Activated CD4-positive, alpha-beta T cell treated with anti-CD3 and anti-CD28 coated beads, Interleukin-2, amount 10 ng/mL, durations not matched to agents 24 days and 14 days (primary cell): ENCODE measurements at places on chromosomes 13 and 19.
A peak's percentile ranks its signal among the peaks of the same experiment; 100 is the strongest.

GRCh38 chr13:110506396-110506795 is 55.1 kb downstream of the RAB20 start:
- H3K36me3 ChIP-seq, result no peaks in the 10 kb centered on the region
- H3K27me3 ChIP-seq, result no peaks in the 10 kb centered on the region
- no peak overlapping the region for H3K27ac ChIP-seq
- no peak for DNase-seq
- H3K4me3 ChIP-seq, result no peak overlapping the region
- H3K4me1 ChIP-seq, result no peaks in the 10 kb centered on the region

DNA sequence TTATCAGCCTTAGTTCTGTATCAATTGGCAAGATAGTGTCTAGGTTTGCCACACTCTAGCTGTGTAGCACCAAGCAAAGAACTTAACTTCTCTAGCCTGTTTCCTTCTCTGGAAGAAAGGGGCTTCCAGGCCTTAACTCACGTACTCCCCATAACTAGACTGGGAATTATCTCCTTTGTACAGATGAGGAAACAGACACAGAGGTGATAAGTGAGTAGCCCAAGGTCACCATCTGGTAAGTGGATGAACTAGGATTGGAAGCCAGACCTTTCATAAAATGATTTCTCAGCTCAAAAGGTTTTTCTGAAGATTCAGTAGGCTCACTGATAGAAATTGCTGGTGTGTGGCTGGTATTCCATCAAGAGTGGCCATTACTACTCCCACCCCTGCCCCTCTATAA is 3.1 kb downstream of the ZNF428 start:
- no peak overlapping the region for H3K4me3 ChIP-seq
- peaks cover 19% of the 10 kb centered on the region for H3K4me1 ChIP-seq
- no peak for DNase-seq
- H3K36me3 ChIP-seq, result peaks cover 10% of the 10 kb centered on the region
- H3K27ac ChIP-seq, result no peak overlapping the region

DNA sequence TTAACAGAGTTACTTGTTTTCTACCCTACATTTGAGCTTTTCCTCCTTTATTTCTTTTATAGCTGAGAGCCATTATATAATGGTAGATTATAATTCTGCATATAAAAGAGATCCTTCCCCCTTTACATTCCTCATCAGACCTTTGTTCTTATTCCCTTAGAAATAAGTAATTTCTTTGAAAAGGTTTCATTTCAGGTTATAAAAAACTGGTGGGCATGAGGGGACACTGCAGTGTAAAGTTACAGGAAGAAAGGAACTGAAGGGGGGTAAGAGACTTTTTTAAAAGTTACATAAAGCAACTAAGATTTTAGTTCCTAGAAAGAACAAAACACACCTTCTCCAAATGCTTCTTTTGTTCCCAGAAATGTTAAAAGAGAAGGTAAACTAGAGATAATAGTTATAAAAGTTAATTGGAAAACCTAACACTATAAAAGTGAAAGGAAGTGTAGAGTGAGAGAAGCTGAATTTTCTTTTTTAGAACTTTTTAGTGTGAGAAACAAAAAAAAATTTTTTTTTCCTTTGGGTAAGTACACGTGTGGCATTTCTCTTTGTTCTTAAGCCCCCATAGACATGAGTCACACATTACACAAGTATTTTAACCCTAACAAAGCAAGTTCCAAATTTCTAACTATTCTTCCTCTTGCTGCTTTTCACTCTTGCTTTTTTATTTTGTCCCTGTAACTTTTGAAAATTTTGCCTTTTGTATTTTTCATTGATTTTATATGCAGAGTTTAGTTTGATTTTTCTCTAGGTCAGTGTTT is 106.4 kb upstream of the MLNR start:
- no peak for DNase-seq
- peaks cover 23% of the 10 kb centered on the region for H3K4me1 ChIP-seq
- peaks cover 31% of the 10 kb centered on the region for H3K36me3 ChIP-seq
- peak overlapping the region; percentile 34 for H3K27ac ChIP-seq
- H3K4me3 ChIP-seq, result peak overlapping the region; percentile 45
- no peaks in the 10 kb centered on the region for H3K27me3 ChIP-seq

DNA sequence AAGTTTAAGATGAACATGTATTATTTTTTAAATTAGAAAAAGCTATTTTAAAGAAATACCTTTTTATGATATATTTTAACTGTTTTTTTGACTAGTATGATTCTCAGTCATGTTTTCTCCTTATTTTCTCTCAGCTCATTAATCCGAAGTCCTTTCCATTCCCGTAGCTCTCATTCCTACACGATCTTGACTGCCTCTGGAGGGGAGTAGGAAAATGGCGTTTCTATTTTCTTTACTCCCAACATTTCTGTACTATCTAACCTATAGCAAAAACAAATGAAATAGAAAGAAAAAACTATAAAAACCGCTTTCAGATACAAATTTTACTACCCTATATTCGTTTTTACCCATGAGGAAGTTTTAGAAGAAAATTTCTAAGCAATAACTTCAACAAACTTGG is 343.8 kb downstream of the RBM26 start:
- no peak overlapping the region for H3K27ac ChIP-seq
- H3K36me3 ChIP-seq, result no peaks in the 10 kb centered on the region
- no peak for DNase-seq
- H3K27me3 ChIP-seq, result peaks cover 1% of the 10 kb centered on the region

GRCh38 chr13:26518451-26518959 is 39.0 kb upstream of the WASF3 start:
- H3K27ac ChIP-seq, result no peak overlapping the region
- H3K4me1 ChIP-seq, result no peaks in the 10 kb centered on the region
- H3K4me3 ChIP-seq, result no peak overlapping the region

GRCh38 chr19:39301021-39301420 is 4.8 kb downstream of the IFNL1 start:
- no peak overlapping the region for H3K27ac ChIP-seq
- H3K4me1 ChIP-seq, result peaks cover 19% of the 10 kb centered on the region
- peaks cover 5% of the 10 kb centered on the region for H3K27me3 ChIP-seq
- no peak overlapping the region for H3K4me3 ChIP-seq
- no peaks in the 10 kb centered on the region for H3K36me3 ChIP-seq
- no peak for DNase-seq

DNA sequence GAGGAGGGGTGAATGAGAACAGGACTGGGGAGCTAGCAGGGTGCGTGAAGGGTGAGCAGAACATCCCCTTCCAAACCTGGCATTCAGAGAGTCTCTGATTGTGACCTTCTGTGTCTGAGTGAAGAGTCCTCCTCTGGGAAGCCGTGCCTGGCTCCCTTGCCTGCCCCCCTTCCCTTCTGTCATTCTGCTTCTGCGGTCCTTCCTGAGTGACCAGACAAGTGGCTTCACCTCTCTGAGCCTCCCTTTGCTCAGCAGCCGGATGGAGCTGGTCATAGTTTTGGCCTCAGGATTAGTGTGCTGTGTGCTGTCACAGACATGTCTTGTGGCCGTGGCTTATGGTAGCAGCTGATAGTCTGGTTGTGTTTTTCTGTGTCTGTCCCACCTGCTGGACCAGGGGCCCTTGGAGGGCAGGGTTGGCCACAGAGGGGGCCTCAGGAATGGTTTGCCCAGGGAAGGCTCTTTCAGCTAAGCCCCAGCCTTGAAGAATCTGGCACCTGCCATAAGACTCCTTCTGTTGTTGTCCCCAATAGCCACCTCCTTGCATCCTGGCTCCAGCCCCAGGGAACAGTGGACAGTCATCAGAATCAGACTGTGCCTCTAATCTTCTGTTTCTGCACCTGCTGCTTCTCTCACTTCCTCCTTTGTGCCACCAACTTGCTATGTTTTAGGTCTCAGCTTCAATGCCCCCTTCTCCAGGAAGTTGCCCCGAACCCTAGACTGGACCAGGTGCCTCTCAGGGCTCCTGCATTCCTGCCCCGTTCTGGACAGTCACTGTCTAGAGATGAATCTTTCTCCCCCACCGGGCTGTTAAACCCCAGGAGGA is 5.9 kb downstream of the CLPTM1 start:
- H3K4me1 ChIP-seq, result peaks cover 29% of the 10 kb centered on the region
- peaks cover 30% of the 10 kb centered on the region for H3K36me3 ChIP-seq
- H3K27me3 ChIP-seq, result no peaks in the 10 kb centered on the region
- H3K4me3 ChIP-seq, result no peak overlapping the region
- no peak for DNase-seq

GRCh38 chr19:30630289-30631032 is 258.3 kb downstream of the ZNF536 start:
- H3K4me1 ChIP-seq, result no peaks in the 10 kb centered on the region
- H3K4me3 ChIP-seq, result no peak overlapping the region
- H3K27me3 ChIP-seq, result no peaks in the 10 kb centered on the region
- no peak for DNase-seq
- H3K27ac ChIP-seq, result no peak overlapping the region
- no peaks in the 10 kb centered on the region for H3K36me3 ChIP-seq

DNA sequence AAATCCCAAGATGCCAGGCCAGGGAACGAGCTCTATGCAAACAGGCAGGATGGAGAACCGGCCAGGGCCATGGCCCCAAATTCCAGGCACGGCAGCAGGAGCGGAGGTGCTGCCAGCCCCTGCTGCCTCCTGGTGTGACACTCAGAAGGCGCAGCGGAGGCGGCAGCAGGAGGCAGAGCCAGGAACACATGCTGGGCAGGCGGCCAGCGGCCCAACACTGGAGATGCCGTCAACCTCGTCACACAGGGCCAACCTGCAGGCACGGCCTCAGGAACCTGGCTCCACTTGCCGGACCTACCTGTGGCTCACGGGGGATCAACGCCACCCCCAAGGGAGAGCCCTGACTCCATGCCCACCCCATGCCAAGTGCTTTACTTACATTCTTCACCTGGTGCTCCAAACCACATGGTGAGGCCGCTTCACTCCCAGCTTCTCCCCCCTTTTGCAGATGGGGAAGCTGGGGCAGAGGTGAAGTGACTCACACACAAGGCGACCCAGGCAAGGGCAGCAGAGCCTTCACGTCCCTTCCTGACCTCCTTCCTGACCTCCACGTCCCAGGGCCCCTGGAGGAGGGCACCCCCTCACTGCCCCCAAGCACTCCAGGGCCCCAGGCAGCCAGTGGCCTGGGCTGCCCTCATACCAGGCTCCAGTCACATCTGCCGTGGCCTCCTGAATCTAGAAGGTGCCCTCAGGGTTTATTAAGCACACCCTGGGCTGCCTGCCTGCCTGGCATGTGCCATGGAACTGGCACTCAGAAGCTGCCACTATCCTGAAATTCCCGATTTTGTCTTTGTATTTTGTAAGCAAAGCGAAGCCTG is 43.5 kb downstream of the GGACT start:
- no peaks in the 10 kb centered on the region for H3K27me3 ChIP-seq
- no peak overlapping the region for H3K4me3 ChIP-seq
- no peak for DNase-seq
- no peak overlapping the region for H3K27ac ChIP-seq
- no peaks in the 10 kb centered on the region for H3K36me3 ChIP-seq
- H3K4me1 ChIP-seq, result peaks cover 8% of the 10 kb centered on the region

DNA sequence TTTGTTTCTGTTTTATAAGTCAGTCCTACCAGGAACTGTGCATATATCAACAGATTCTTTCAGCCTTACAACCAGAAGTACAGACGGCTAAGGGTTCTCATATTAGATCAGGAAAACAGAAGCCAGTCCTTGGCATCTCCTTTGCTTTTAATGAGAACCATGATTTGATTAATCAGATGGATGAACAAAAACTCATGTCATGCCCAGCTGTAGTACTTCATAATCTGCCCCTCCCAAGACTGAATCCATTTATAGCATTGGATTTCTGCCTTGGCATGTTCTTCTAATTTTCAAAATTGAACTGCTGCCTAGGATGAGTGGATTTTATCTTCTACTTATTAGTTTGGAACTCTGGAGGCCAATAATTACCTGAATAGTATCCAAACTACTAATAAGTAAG is 617.2 kb downstream of the SLITRK5 start:
- no peak overlapping the region for H3K4me3 ChIP-seq
- H3K36me3 ChIP-seq, result no peaks in the 10 kb centered on the region
- DNase-seq, result no peak
- no peaks in the 10 kb centered on the region for H3K4me1 ChIP-seq
- H3K27ac ChIP-seq, result no peak overlapping the region

- H3K4me1 ChIP-seq, result no peaks in the 10 kb centered on the region
- no peak overlapping the region for H3K4me3 ChIP-seq
- peaks cover 20% of the 10 kb centered on the region for H3K36me3 ChIP-seq
- H3K27ac ChIP-seq, result no peak overlapping the region
These were observed 6.2 kb downstream of the ZNF555 start for GRCh38 chr19:2847507-2847906.

DNA sequence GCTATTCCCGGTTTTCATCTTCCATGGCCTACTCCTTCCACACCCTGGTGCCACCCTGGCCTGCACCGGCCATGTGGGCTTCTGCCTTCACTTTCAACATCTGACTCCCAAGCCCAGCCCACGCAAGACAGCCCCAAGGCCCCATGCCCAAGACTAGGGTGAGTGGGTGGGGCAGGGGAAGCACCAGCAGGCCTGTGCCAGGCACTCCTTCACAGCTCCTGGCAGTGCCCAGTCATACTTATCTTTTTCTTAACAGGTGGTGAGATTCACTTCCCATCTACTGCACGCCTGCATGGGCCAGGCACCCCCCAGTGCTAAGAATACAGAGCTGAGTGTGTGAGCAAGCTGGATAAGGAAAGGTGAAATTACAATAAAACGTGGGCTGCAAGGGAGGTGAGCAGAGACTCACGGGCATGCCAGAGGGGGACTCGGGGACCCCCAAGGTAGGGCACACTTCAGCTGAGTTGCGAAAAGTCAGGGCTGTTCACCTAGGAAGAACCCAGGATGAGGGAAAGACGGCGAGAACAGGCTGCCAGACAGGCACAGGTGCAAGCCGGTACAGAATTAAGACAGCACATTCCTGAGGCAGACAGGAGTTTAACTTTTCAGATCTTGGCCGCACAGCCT is 55.7 kb downstream of the COL4A1 start:
- peak; percentile 31 for DNase-seq
- H3K27ac ChIP-seq, result no peak overlapping the region
- no peaks in the 10 kb centered on the region for H3K36me3 ChIP-seq

GRCh38 chr19:31351056-31351854 is 2.0 kb upstream of the TSHZ3 start:
- peak overlapping the region; percentile 87 for H3K27ac ChIP-seq
- peaks cover 31% of the 10 kb centered on the region for H3K4me1 ChIP-seq

- H3K36me3 ChIP-seq, result peaks cover 2% of the 10 kb centered on the region
- no peak overlapping the region for H3K27ac ChIP-seq
- DNase-seq, result no peak
- peaks cover 3% of the 10 kb centered on the region for H3K27me3 ChIP-seq
- peaks cover 20% of the 10 kb centered on the region for H3K4me1 ChIP-seq
- H3K4me3 ChIP-seq, result no peak overlapping the region
These were observed 21.5 kb downstream of the CYP4F22 start for GRCh38 chr19:15529774-15530372.

DNA sequence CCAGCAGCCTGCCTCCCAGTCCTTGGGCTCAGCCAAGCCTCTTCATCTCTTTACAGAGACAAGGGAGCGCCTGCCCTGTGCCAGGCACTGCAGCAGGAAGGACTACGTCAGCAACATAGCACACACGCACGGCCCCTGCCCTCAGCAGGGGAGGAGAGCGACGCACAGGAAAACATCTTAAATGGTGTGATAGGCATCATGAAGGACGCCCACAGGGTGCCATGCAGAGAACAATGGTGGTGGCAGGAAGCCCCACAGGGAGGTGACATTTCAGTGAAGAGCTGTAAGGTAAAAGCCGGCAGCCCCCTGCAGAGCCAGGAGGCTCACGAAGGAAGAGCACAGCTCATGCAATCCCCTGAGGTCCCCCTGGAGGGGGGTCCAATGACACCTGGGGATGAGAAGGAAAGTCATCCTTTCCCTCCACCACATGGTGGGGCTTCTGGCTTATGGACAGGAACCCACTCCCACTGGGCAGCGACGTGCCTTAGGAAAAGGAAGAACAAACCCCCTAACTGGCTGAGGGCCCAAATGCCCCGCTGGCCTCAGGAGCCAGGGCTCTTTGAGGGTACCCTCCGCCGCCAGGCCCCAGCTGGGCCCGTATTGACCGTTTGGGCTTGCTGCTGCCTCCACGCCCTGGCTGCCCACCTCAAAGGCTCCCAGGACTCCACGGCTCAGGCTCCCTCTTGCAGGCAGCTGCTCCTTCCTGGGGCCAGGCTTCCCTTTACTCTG is 37.3 kb upstream of the C13orf42 start:
- peaks cover 18% of the 10 kb centered on the region for H3K27me3 ChIP-seq
- no peaks in the 10 kb centered on the region for H3K36me3 ChIP-seq
